ENCODE measurements at places on chromosomes 12 and 14.

- no peaks in the 10 kb centered on the region for H3K27me3 ChIP-seq
- DNase-seq: no peak
- no peaks in the 10 kb centered on the region for H3K4me1 ChIP-seq
These were observed 39.6 kb downstream of the CDKL1 start for GRCh38 chr14:50357124-50357523.

DNA sequence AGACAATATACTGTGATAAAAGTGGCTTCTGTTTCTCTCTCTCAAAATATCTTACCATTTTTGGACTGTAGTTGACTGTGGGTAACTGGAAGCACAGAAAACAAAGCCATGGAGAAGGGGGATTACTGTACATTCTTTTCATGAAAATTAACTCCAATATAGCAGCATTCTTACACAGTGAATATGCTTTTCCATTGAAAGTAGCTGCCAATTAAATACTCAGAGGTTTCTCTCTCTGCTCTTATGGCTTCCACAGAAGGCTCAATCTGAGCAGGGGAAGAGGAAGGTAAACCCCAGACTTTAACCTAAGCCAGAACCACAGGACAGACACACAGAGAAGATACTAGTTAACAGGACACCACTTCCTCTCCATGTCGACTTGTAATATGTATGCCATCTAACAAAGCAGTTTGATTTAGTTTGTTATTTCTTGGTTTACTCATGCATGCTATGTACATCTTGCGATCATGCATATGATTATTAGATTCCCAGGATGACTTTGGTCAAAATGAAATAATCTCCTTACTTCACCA lies 150.2 kb downstream of the SSPN start:
- H3K4me1 ChIP-seq: no peaks in the 10 kb centered on the region
- no peaks in the 10 kb centered on the region for H3K36me3 ChIP-seq
- DNase-seq: no peak

DNA sequence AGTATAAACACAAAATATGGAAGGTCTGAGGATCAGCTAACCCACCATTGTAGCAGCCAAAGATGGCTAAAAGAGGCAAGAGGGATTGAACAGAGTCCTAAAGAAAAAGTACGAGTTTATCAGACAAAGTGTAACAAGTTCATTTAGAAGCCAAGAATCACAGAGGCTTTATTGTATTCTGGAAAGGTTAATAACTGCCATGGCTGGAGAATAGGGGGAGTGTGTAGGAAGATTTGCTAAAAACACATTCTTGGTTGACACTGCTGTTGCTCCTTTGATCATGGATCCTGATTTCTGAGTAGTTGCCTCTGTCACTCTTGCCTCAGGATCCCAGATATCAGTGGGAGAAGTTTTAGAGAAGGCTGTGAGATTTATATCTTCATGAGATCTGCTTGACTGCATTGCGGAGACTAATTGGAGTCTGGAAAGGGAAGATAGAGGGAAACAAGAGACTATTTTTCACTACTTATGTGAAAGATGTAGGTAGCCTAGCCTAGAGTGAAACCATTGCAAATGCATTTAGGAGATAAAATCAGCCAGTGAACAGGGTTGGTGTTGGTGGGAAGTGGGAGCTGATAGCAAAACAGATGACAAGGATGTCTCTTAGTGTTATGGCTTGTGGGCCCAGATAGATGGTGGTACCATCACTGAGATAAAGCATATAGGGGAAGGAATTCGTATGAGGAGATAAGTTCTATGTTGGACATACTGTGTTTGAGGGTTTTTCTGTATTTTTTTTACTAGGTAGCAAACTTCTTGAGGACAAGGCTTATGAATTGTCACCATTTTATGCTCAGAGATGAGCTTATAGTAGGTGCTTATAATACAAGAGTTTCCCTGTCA lies 402.9 kb upstream of the PDE3A start:
- no peaks in the 10 kb centered on the region for H3K27me3 ChIP-seq
- H3K36me3 ChIP-seq: no peaks in the 10 kb centered on the region
- no peaks in the 10 kb centered on the region for H3K4me1 ChIP-seq
- H3K27ac ChIP-seq: no peak overlapping the region
- no peak overlapping the region for H3K4me3 ChIP-seq

DNA sequence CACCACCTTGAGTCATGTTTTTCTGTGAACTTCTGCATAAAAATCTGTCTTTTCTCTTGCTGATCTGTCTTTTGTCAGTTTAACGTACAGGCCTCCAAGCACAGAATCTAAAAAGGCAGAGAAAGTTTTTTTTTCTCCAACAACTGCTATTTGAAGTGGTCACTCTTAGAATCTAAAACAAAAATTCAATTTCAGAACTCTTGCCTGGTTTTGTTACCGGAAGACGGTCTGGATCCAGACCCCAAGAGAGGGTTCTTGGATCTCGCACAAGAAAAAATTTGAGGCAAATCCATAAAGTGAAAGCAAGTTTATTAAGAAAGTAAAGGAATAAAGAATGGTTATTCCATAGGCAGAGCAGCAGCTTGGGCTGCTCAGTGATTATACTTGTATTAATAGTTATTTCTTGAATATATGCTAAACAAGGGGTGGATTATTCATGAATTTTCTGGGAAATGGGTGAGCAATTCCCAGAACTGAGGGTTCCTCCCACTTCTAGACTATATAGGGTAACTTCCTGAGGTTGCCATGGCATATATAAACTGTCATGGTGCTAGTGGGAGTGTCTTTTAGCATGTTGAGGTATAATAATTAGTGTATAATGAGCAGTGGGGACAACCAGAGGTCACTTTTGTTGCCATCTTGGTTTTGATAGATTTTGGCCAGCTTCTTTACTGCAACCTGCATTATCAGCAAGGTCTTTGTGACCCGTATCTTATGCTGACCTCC lies 150.0 kb upstream of the PLEKHA5 start:
- H3K4me1 ChIP-seq: no peaks in the 10 kb centered on the region
- H3K36me3 ChIP-seq: no peaks in the 10 kb centered on the region
- no peak for DNase-seq
- H3K4me3 ChIP-seq: no peak overlapping the region
- no peaks in the 10 kb centered on the region for H3K27me3 ChIP-seq

DNA sequence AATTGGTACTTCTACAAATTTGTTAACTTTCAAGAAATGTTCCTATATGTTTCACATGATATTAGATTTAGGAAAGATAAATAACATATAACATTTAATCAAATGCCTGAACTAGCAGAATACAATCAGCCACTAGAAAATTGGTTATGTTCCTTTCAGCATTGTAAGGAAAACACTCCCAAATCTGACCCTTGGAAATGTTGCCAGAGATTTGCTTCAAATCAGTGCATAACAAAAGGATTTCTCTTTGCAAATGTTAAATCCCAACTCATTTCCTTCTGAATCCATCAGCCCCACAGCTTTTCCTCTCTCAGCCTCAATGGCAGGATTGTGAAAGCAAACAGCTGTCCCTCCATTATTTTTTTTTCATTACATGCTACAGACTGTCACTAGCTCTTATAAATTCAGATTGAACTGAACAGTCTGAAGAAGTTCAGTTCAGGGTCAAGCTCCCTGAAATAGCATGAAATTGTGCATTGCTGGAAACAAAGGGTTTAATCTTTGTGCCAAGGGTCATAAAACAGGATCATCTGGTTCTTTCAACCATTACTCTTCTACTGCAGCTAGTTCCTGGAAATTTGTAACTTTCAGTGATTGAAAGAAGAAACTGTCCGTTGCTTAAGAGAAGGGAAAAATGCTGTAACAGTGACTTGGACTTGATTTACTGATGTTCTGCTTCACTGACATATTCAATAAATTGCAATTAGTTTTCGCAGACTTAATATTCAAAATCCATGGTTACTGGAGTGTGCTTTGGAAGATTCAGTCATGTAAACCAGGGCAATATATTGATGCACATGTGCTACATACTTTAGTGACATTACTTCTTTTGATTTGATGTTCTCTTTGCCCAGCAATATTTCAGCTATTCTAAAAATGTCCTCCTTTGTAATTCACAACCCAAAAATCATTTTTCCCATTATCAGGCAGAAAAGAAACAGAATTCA lies 246.4 kb downstream of the RPL10L start:
- H3K36me3 ChIP-seq: no peaks in the 10 kb centered on the region
- no peaks in the 10 kb centered on the region for H3K4me1 ChIP-seq
- H3K27ac ChIP-seq: no peak overlapping the region

DNA sequence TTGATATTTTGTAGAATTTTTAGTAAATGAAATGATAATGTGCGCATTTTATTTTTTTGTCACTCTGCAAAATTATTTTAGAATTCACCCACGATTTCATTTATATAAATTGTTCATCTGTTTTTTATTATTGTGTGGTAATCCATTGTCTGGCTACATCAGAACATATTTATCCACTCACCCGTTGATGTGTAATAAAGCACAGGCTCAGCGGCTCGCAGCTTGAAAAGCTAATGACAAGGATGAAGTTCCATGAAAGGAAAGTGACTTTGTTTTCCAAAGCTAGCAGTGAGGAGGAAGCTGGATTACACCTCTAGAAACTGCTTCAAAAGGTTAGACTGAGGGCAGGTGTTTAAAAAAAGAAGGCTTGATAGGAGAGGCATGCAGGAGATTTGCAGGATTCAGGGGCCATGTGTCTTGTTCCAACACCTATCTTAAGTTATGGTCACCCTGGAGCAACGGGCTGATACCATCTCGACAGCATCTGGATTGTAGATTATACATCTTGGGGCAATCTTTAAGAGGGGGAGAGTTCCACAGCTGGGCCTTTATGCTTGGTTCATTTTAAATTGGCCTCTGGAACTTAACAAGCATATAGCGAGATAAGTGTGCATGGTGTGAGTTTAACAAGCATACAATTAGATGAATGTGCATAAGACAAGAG lies 194.1 kb downstream of the TMTC3 start:
- H3K27me3 ChIP-seq: no peaks in the 10 kb centered on the region
- no peak overlapping the region for H3K4me3 ChIP-seq
- DNase-seq: no peak
- no peaks in the 10 kb centered on the region for H3K36me3 ChIP-seq
- H3K27ac ChIP-seq: no peak overlapping the region

DNA sequence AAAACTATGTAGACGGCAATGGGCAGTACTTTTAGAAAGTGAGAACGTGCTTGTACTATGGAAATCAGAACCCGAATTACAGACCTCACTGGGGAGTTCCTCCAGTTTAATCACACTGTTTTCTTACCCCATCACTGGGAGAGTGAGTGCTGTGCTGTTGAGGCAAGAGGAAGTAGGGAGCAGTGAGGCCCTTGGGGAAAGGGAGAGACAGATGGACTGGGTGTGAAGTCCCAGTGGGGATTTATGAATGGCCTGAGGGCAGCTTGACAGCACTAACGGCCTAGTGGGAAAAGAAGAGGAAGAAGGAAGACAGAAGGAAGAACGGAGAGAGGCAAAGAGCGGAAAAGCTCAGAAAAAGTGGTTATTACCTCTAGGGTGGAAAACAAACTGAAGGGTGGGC lies 5.7 kb downstream of the MCRS1 start:
- peaks cover 12% of the 10 kb centered on the region for H3K4me1 ChIP-seq
- no peak overlapping the region for H3K4me3 ChIP-seq
- no peak for DNase-seq
- no peaks in the 10 kb centered on the region for H3K36me3 ChIP-seq
- H3K27ac ChIP-seq: no peak overlapping the region
- no peaks in the 10 kb centered on the region for H3K27me3 ChIP-seq

DNA sequence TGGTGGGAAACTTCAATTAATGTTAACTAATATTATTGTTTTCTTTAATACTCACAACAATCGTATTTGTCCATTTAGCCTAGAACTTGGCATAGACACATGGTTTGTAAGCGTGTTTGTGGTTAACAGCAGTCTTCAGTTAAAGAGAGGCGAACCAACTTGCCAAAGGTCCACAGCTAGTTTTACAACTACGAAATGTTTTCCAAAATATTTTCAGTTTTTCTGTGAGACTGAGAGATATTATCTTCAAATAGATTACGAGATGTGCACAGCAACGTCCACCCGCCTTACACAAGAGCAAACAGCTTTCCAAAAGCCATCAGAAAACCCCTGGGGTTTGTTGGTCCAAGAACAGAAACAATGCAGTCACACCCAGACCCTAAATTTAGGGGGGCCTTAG lies 58.6 kb upstream of the RASSF3 start:
- H3K27me3 ChIP-seq: no peaks in the 10 kb centered on the region
- no peaks in the 10 kb centered on the region for H3K4me1 ChIP-seq
- H3K4me3 ChIP-seq: no peak overlapping the region
- H3K27ac ChIP-seq: no peak overlapping the region
- peak; percentile 13 for DNase-seq

Measured in Peyer's patch (tissue), 4 donors.